ENCODE measurements at places on chromosomes 6 and 20. TPM values are rescaled to one million over a fixed set of nuclear protein-coding genes. Genes with fewer than 3 reads are reported as not detected.

GRCh38 chr6:36615018-36615761 is 21.0 kb downstream of the SRSF3 start:
- DNase-seq = peak; percentile 61

DNA sequence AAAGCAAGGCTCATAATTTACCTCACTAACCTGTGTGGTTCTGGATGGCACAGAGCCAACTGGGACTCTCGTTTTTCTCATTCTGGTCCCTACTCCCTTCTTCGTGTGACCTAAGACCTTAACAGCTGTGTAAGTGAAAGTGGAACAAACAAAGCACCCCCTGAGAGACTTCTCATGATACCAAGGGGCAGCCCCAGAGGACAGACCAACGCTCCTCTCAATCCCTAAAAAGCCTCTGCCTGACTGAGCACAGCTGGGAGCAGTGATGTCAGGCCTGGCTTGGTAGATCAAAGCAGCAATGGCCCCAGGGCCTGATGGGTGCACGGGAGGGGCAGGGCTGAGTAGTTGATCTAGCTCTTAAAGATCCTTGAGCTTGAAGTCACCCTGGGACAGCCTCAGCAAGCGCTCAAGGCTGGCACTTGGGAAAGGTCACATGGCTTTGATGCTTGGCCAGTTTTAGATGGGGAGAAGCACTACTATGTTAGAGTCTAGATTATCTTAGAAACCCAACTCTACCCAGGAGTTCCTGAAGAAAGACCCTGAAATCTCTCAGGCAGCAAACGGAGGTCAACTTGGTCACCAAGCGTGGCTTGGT is 16.2 kb upstream of the TGM2 start:
- DNase-seq = no peak

GRCh38 chr6:140237251-140237650 is 862.8 kb upstream of the CITED2 start:
- DNase-seq = no peak

GRCh38 chr6:150142670-150143515 is at the start of gene PPP1R14C:
Gene PPP1R14C (plus strand): TSS chr6:150143044. CDS start chr6:150143193, 149 bp downstream.
- DNase-seq = no peak

DNA sequence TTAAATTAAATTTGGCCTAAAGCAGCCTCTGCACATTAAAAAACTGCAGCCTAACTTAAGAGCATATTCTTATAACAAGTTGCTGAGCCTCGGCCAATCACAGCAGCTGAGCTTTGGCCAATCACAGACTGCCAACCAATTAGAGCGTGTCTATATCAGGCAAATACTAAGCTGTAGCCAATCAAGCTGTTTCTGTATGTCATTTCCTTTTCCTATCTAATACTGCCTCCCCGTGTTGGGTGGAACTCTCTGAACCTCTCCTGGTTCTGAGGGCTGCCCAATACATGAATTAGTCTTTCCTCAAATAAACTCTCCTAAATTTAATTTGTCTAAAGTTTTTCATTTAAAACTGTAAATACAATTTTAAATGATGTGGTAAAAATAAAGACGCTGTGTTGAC is 3.9 kb upstream of the TMEM244 start:
- peak; percentile 13 for DNase-seq

DNA sequence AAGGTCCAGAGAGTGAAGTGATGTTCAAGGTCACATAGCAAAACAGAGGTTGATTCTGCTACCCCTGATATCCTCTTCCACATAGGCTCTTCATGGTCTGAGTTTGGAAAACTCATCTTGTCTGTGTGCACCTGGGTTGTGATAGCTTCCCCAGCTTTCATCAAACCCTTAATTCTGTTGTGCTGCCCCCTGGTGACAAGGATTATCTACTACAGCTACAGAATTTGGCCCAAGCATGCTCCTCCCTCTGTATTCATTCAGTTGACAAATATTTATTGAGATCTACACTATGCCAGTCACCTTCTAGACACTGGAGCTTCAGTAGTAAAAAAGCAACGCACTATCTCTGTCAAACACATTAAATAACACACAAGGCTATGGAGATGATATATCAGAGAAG is 50.4 kb downstream of the SMPDL3A start:
- DNase-seq = peak; percentile 64

DNA sequence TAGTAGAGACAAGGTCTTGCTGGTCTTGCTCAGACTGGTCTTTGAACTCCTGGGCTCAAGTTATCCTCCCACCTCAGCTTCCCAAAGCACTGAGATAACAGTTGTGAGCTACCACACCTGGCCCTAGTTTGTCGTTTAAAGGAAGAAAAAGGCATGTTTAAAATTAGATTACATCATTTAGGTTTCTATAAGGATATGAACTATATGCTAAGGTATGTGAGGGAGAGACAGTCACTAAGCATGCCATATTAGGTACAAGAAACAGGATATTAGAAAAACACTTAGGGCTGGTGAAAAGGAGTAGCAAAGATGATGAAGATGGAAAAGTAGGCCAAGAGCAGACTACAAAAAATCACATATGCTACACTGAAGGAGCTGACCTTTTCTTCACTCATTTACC is 106.4 kb downstream of the ASCC3 start:
- no peak for DNase-seq

MEI4 gene
- not detected for total RNA-seq

SEMG2 gene
- not detected for total RNA-seq

PRSS35 gene
- total RNA-seq = not detected

All from HepG2 (cell line).